ENCODE measurements at places on chromosomes 16 and 17.

- DNase-seq: no peak
Observed at GRCh38 chr17:4492721-4493561, 5.7 kb upstream of the SPNS2 start.

- DNase-seq: no peak
Observed at GRCh38 chr16:47059991-47060390, 83.8 kb downstream of the NETO2 start.

- no peak for DNase-seq
Observed at GRCh38 chr17:30477774-30478115, 537 bp downstream of the GOSR1 start.

DNA sequence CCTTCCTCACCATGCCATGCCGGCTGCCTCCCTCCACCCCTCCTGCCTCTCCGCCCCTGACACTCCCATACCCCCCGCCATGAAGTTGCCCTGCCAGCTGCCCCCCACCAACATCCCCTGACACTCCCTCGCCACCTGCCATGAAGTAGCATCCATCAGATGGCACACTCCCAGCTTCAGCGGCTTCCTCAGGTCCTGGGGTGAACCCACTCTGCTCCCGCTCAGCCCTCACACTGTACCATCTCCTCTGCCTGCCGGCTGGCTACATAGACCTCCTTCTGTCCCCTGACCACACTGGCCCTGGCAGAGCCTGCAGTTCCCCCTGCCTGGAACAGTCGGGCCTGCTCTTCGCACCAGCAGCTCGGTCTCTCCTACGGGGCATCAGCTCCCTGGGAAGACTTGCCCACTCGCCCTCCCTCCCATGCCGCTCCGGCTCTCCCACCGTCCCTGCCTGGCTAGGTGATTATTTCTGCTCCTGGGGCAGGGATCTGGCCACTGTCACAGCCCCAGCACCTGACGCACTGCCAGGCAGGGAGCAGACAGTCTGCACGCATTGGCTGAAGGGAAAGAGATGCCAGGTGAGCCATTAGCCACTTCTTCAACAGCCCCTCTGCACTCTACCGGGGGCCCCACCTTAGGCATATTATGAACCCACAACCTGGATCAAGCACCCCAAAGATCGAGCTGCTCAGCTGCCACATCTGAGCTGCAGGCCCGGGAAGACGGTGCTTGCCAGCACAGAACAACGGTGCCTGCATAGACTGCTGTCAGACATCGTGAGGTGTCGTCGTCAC is 9.0 kb downstream of the CANT1 start:
- no peak for DNase-seq

DNA sequence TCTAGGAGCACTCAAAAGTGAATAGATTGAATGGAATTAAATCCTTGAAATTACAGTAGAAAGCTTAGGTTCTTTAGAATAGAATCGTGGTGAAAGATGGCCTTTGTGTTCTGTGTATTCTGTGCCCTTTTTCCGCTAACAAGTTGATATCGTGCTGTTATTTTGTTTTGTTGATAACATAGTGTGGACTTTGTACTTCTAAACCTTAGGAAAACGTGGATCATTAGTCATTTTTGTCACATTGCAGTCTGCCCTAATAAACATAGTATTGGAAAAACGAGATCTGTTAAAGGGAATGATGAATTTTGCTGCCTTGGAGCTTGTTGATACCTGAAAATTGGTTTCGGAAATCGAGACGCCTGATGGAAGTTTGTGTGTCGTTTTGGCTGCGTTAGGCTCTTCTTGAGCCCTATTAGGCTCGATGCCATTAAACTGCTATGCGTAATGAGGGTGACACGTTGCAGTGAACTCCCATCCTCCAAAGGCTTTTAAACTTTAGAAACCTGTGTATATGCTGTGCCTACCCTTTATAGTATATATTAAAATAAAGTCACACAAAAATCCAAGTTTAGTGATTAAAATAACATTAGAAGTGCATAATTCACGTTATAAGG is 145.7 kb downstream of the PRKCA start:
- DNase-seq: no peak

All from stimulated activated CD8-positive, alpha-beta memory T cell treated with anti-CD3 and anti-CD28 coated beads, Interleukin-7, amount 100 ng/mL, for 1 hour (primary cell).